ENCODE measurements at places on chromosomes 13 and 19.

DNA sequence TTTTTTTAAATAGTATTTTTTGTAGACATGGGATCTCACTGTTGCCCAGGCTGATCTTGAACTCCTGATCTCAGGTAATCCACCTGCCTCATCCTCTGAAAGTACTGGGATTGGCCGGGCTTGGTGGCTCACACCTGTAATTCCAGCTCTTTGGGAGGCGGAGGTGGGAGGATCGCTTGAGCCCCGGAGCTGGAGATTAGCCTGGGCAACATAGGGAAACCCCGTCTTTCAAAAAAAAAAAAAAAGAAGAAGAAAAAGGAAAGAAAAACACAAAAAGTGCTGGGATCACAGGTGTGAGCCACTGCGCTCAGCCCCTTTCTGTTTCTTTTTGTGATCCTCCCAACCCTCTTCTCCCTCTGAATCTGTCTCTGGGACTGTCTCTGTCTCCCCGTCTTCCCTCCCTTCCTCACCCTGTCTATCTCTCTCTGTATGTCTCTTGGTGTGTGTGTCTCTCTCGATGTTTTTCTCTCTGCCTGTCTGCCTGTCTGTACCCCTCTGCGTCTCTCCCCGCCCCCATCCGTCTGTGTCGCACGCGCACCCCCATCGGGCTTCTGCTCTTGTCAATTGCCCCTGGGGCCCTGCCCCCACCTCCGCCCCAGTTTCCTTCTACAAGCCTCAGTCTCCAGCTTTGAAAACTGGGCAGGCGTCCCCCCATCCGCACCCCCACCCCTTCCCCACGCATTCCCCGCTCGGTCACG, 540 bp upstream of the ZFP36 start:
- no peak for DNase-seq

DNA sequence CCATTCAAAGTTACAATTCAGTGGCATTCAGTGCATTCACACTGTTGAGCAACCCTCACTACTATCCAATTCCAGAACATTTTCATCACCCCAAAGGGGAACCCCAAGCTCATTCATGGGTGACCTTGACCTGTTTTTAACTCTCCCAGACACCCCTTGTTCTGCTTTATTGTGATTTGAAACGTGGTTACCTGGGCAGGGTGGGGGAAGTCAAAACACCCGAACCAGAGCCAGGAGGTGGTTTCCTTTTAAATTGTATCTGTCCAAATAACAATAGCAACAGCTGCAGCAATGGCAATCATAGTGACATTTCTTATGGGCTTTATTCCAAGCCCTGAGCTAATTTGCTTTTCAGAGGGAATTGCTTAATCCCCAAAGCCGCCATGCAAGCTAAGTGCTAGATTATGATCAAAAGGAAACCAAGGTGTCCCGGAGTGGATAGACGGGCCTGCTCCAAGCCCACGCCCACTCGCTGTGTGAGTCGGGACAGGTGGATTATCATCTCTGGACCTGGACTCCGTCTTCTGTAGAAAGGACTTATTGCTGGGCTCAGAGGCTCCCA, 6.1 kb downstream of the PTGIR start:
- DNase-seq = peak; percentile 48

DNA sequence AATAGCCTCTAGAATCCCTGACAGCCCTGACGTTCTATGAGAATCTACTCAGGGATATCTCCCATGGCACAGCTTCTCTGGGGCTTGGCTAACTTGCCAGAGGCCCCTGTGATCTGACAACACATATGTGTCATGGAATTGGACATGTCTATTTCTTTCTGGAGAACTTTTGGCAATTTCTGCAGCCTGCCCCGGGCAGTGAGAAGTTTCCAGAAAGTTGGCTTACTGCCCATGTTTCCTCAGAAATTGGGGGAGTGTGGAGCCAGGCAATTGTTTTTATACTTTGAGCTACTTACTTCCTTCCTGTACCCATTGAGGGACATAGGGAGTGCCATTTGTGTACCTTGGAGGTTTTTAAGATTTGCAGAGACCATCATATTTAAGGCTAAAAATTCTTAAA, 98.9 kb downstream of the FLT1 start:
- no peak for DNase-seq

GRCh38 chr13:42804244-42804874, 23.0 kb downstream of the FAM216B start:
- no peak for DNase-seq

GRCh38 chr19:29492769-29493168, 33.0 kb upstream of the VSTM2B start:
- DNase-seq = no peak

Data from NCI-H524 (cell line).